ENCODE measurements at places on chromosomes 5 and 9. TPM values are rescaled to one million over a fixed set of nuclear protein-coding genes. Genes with fewer than 3 reads are reported as not detected.

DNA sequence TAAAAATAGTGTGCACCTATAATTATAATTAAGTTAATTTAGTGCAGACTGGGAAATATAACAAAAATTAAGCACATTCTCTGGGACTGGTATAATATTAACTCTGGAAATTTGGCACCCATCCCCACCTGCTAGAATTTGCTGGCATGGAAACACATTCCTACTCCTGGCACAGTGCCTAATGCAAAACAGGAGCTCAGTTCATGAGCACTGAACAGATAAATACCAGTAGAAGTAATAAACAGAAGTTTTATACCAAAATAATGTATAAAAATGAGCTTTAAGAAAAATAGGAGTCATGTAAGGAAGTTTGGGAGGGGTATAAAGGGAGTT lies 23.7 kb upstream of the NPR3 start:
- H3K36me3 ChIP-seq: no peaks in the 10 kb centered on the region
- H3K27me3 ChIP-seq: no peaks in the 10 kb centered on the region
- no peaks in the 10 kb centered on the region for H3K4me1 ChIP-seq
- no peak overlapping the region for H3K27ac ChIP-seq
- no peak overlapping the region for H3K4me3 ChIP-seq
- no peak for DNase-seq

DNA sequence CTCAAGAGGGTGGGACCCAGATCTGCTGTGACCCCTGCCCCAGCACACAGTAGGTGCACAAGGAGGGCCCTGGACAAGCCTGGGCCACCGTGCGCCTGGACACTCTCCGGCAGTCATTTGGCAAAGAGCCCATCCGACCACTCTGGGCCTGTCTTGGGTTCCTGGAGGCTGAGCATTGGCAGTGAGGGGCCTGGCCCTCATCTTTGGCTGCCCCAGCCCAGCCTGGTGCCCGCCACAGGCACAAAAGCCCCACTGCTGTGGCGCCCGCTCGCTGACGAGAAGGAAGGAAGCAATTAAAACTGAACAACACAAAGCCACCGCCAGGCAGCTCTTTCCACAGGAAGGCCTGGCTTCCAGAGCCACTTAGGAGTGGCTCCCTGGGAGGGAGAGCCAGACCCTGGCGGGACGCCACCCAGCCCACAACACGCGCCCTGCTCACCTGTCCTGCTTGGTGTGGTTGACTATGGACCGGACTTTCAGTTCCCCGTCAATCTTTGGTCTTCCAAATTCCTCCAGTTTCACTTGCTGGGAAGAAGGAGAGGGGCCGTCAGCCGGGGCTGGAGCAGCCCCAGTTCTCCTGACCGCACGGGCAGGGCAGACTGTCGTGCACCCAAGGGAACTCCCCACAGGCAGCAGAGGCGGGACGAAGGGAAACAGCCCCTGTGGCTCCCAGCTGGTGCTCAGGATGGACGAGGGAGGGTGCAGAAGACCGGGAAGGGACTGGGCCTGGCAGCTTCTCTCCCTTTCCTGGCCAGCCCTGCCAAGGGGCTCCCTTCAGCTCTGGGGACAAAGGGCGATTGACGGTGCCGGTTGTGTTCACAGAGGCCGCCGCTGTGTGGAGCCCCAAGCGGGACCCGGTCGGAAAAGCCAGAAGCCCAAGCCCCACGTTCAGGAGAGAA lies 50.9 kb upstream of the SARDH start:
- no peak overlapping the region for H3K4me3 ChIP-seq
- H3K36me3 ChIP-seq: no peaks in the 10 kb centered on the region

- no peaks in the 10 kb centered on the region for H3K36me3 ChIP-seq
- H3K27ac ChIP-seq: no peak overlapping the region
- DNase-seq: no peak
- H3K4me3 ChIP-seq: no peak overlapping the region
- no peaks in the 10 kb centered on the region for H3K27me3 ChIP-seq
Measured at GRCh38 chr9:33042473-33042872, 17.4 kb downstream of the DNAJA1 start.

- H3K36me3 ChIP-seq: no peaks in the 10 kb centered on the region
- no peak overlapping the region for H3K27ac ChIP-seq
- no peak for DNase-seq
- no peaks in the 10 kb centered on the region for H3K4me1 ChIP-seq
- H3K27me3 ChIP-seq: no peaks in the 10 kb centered on the region
Measured at GRCh38 chr9:135034106-135034505, 53.4 kb upstream of the OLFM1 start.

Gene LMX1B
- not detected for total RNA-seq

Gene SPINK4
- total RNA-seq: 639 TPM

Gene INSL4
- not detected for total RNA-seq
